A172 (cell line): ENCODE measurements at places on chromosomes 2 and 18. TPM values are rescaled to one million over a fixed set of nuclear protein-coding genes. Genes with fewer than 3 reads are reported as not detected.

Gene CXCR1
- total RNA-seq, result not detected in 2 replicates

Gene GPR45
- not detected in 2 replicates for total RNA-seq

Gene CD8B
- total RNA-seq, result not detected in 2 replicates

Gene ALKAL2
- total RNA-seq, result not detected in 2 replicates

Gene TUBB6
- total RNA-seq, result 464 and 479 TPM in 2 replicates

Gene VWC2L
- not detected in 2 replicates for total RNA-seq

Gene RRM2
- total RNA-seq, result 130 and 137 TPM in 2 replicates

DNA sequence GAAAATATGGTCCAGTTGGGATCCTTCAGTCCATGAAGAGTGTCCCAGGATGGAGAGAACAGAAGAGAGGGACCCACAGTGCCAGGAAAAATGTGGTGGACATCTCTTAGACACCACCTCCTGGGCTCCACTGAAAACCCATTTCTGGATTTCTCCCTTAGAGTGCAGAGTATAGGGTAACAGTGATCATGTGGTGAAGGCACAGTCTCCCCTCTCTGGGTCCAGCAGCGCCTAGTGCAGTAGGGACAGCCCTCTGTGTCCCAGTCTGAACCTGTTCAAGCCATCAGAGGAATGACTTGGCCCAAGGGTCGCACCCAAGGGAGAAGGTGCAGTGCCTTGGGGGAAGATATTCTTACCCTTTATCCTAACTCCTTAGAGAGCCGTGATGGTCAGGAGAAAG lies 30.1 kb downstream of the TET3 start:
- DNase-seq, result no peak

- no peak for DNase-seq
Observed at GRCh38 chr2:63569740-63570139, 18.5 kb downstream of the WDPCP start.

- no peak for DNase-seq
Observed at GRCh38 chr2:120346667-120347358, 877 bp downstream of the INHBB start.

GRCh38 chr2:207137596-207138337 lies 28.0 kb downstream of the KLF7 start:
- DNase-seq, result no peak

DNA sequence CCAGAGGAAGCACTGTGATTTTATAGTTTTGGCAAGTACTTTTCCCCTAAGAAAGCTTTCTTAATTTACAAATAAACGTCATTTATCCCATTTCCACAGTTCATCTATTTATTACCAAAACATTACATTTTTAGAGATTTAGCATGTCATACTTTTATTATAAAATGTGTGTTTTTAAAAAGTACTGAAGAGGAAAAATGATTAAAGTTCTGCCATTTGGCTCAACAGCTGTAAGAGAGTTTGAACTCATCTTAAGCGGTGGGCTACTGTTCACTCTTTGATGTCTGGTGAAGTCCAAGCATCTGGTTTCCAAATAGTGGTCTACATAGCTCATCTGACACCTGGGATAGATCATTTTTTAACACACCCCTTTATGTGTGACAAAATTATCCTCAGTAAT lies 51.3 kb upstream of the TANC1 start:
- DNase-seq, result no peak

- no peak for DNase-seq
Observed at GRCh38 chr2:70011335-70011734, 49.9 kb upstream of the ASPRV1 start.

GRCh38 chr2:26193578-26194231 lies 20.8 kb downstream of the GAREM2 start:
- no peak for DNase-seq

GRCh38 chr18:58516514-58517285 lies 112.2 kb downstream of the ALPK2 start:
- no peak for DNase-seq

GRCh38 chr18:57901825-57902589 lies 98.9 kb upstream of the ATP8B1 start:
- no peak for DNase-seq

DNA sequence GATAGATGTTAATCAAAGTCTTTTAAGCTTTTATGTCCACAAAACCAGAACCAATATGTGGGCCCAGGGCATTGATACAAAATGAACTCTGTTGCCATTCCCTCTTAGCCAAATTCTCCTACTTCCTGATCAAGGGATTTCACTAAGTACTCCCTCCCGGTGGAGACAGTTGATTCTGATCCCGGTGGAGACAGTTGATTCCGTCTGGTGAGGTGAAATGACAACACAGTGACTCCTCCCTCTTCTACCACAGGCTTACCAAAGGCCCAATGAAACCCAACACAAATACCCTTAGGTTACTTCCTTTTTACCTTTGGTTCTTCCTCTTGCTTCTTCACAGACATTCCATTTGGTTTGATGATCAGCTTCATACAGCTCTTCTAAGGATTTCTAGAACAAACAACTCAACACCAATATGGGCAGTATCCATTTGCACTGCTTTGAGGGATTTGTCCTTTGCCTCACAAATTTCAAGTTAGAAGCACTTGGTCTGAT lies 153.8 kb downstream of the IKZF2 start:
- DNase-seq, result no peak

DNA sequence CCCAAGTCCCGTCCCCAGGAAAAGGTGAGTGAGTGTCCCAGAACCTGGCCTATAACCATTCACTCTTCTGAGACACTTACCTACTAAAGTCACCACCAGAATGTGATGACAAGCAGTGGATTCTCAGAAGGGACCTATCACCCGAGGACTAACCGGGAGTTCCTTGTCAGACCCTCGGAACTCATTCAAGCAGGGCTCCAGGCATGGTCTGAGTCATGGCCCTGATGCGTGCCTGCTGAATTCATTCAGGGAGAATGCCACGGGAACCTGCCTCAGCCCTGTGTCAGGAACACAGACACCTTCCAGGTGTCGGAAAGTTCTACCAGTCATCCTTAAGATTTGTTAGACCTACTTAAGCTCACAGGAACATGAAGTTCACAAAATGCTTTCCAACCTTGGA lies 29.8 kb downstream of the ALPK2 start:
- no peak for DNase-seq

- DNase-seq, result peak; percentile 17
Observed at GRCh38 chr2:185279999-185280398, 458.6 kb upstream of the FSIP2 start.
